Right ventricle myocardium inferior (tissue), 1 donor: ENCODE measurements at places on chromosomes 4 and X. TPM values are rescaled to one million over a fixed set of nuclear protein-coding genes. Genes with fewer than 3 reads are reported as not detected.

ERCC6L gene
- total RNA-seq = 0.14 TPM

ETDA gene
- total RNA-seq = not detected

P2RY10 gene
- not detected for total RNA-seq

DNA sequence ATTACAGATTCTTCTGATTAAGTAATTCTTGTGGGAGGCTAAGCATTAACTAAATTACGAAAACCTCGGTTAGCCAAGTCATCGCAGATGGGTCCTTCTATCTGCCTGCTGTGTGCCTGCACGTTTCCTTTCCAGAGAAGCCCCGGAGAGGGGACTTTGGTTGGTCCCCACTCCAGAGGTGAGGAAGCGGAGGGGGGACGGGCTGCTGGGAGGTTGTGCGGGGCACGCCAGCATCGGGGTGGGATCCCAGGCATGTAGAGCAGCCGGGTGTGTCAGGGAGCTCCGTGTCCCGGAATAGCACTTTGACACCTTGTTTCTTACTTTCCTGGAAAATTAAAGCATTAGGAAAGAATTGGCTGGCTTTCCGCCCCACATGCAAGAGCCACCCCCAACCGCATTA lies 26.6 kb downstream of the PIGG start:
- DNase-seq = no peak

DNA sequence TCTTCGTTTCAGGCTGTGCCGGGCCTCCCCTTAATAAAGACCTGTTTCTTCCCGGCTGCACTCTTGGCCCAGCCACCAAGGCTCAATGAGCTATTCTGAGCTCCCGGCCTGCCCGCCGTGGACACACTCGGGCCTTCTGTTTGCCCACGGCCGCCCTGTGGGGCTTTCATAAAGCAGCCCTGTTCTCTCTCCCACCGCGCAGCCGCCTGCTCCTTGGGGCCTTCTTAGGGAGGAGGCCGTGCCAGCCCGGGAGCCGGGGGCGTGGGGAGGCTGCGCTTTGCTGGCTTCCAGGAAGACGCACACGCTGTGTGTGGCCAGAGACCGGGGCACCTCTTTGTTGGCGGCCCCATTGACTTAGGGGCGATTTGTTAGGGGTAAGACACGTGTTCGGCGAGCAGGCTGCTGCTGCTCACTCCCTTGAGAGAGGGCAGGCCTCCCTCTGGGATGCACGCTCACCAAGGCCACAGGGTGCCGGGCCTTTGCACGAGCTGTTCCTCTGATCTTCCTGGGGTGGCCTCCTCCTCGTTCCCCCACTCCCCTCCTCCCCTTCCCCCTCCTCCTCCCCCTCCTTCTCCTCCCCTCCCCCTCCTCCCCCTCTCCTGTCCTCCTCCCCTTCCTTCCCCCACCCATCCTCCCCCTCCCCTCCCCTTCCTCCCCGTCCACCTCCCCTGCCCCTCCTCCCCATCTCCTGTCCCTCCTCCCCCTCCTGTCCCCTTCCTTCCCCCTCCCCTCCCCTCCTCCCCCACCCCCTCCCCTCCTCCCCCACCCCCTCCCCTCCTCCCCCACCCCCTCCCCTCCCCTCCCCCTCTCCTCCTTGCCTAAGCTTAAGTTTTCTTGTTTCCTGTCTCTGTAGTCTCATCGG lies 11.3 kb downstream of the BLOC1S4 start:
- DNase-seq = no peak

GRCh38 chr4:26343038-26343398 lies 22.2 kb downstream of the RBPJ start:
- DNase-seq = no peak

GRCh38 chr4:2741626-2742025 lies 14.5 kb downstream of the TNIP2 start:
- no peak for DNase-seq

DNA sequence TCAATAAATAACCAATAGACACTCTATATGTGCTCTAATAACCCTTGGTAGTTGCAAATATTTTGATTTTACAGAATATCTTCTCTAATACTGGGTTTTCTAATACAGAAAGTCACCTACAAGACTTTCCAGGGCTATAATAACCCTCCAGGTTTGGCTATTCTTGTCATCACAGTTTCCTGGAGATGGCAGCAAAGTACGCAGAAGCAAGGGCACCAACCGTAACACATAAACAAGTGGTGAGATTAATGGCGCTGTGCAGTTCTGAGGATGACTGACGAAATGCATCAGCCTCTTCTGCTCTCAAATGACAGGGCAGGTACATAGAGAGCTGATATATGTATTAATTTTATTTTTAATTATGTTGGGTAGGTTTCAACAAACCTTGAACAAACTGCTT lies 122.4 kb downstream of the C4orf33 start:
- DNase-seq = no peak

DNA sequence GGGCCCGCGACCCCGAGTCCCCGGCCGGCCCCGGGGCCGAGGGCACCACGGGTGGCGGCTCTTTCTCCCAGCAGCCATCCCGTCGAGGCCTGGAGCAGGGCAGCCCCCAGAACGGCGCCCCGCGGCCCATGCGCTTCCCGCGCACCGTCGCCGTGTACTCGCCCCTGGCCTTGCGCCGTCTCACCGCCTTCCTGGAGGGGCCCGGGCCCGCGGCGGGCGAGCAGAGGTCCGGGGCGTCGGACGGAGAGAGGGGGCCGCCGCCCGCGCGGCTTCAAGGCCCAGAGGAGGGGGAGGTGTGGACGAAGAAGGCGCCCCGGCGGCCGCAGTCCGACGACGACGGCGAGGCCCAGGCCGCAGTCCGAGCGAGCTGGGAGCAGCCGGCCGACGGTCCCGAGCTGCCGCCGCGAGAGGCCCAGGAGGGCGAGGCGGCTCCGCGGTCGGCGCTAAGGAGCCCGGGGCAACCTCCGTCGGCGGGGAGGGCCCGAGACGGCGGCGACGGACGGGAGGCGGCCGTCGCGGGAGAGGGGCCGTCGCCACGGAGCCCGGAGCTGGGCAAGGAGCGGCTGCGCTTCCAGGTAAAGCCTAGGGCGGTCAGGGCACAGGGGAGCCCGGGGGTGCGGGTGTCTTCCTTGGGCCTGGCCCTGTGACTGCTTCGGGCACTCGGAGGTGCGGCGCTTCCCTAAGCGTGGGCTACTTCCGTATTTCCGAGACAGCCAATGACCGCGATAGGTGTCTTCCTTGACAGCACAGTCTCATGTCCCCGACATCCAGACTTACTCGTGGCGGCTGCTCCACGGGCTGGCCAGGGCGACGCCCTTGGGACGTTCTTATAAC lies 845 bp downstream of the ZAR1 start:
- DNase-seq = no peak

- DNase-seq = no peak
These were observed 54.6 kb upstream of the CLDN34 start for GRCh38 chrX:9912351-9913145.
